Fibroblast of skin of back (primary cell): ENCODE measurements at places on chromosomes 5 and 9.

DNA sequence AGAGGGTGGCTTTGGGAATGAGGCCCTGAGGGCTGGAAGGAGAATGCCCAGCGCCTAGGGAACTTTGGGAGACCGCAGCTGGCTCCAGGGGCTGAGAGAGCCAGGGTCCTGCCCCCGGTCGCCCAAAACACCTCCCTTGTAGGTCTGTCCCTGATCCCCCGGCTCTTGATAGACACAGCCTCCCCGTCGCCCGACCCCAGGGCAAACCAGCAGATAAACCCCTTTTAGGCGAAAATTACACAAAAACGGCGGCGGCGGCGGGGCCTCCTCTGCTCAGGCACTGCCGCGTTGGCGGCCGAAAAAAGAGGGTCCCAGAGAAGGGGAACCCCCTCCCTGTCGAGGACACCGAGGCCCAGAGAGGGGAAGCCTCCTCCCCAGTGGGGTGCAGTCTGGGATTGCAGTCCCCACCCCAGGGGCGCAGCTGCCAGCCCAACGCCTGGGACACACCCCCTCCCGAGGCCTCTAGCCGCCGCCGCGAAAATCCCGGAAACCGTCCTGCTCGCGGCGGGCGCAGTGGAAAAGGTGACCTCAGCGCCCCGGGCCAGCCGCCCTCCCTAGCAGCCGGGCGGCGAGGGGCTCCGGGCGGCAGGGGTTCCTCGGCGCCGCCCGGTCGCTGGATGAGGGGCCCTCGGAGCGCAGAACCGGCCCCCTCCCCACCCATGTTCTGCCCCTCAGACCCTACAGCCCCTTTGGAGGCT is 3.1 kb upstream of the BARX1 start:
- no peak for DNase-seq

DNA sequence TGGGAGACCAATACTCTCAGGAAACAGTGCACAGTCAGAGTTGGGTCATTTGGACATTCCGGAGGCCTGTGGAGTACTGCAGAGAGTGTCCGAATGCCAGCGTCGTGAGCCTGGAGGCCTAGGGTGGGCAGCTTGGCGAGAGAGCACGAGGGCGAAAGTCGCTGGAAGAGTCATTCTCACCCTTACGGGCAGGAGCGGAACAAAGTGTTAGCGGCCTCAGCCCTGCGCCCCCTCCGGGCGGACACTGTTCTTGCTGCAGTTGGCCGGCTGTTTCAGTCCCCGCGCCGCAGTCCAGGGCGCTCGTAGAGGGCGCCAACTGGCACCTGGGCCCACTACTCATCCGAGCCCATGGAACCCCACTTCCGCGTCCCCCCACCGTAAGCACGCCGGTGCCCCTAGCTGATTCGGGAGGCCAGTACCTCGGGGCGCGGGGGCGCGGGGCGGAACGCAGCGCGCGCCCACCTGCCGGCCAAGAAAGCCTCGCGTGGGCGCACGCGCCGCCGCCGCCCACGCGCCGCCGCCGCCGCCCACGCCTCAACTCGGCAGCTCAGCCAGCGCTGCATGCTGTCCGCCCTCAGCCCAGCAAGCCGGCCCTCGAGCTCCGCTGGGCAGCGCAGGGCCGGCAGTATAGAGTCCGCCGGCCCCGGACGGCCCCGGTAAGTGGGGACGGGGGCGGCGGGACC is 99.7 kb upstream of the CCL21 start:
- DNase-seq, result peak; percentile 2

- no peak for DNase-seq
Measured at GRCh38 chr5:38681966-38682365, 125.5 kb upstream of the LIFR start.

GRCh38 chr5:173997331-173997730 is 8.4 kb downstream of the C5orf47 start:
- DNase-seq, result no peak

GRCh38 chr5:149313151-149313841 is 32.0 kb upstream of the GRPEL2 start:
- no peak for DNase-seq

DNA sequence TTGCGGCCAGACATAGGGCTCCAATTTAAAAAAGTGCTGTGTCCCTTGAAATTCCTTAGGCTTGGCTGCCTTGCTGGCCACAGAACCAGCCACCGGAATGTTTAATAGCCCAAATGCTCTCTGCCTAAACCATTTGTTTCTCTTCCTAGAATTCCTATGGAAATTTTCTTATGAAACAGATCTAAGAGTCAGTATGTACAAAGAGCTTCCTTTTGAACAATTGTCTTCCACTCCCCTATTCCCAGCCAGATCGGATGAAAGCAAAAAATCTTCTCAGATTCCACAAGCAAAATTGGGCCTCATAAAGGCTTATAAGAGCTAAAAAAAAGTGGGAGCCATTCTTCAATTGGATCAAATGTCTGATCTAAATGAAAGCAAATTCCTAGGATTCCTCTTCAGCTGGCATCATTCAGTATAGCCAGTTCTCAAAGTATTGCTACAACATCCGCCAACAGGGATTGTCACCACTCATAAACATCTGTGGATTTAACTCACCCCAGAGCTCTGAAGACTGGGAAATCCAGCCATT is 104.3 kb downstream of the CEMIP2 start:
- DNase-seq, result peak; percentile 66

- no peak for DNase-seq
Measured at GRCh38 chr5:89308606-89309040, 425.6 kb upstream of the MEF2C start.

DNA sequence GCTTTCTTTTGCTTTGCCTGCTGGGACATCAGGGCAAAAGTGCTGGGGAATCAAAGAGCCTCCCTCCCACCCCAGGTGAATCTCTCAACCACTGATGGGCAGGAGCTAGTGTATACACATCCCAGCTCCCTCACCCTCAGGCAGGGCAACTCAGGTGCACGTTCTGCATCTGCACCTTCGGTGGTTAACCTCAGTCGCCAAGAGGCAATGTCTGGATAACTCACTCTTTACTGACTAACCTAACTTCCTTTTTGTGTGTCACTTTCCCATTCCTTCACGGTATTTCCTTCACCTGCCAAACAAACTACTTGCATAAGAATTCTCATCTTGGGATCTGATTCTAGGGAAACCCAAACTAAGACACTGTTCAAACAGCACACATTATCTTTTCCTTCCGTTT is 26.3 kb downstream of the CNTFR start:
- no peak for DNase-seq

GRCh38 chr5:132971483-132972435 is 8.3 kb upstream of the AFF4 start:
- DNase-seq, result peak; percentile 38

DNA sequence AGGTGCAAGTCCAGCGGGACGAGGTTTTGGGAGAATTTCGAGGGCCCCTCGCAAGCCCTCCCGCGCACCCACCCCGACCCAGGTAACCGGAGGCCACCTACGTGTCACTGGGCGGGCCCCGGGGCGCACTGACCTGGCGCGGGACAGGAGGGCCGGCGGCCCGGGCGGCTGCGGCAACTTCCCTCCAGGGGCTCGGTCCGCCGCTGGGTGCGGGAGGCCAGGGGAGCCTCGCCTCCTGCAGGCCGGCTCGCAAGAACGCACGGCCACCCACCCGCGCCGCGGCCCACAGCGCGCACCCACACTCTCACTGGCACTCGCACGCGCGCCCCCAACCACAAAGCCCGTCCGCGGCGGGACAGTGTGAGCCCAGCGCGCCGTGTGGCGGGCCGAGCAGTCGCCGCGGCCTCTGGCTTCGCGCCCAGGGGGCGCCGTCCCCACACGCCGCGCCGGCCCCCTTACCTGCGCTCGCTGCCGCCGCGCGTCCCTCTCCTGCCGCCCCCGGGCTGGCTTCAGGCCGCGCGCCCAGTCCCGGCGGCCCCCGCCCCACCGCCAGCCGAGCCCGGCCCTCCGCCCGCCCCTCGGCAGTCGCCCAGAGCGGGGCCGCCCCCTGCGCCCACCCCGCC is 451 bp downstream of the LPAR1 start:
- DNase-seq, result peak; percentile 41

- DNase-seq, result no peak
Measured at GRCh38 chr5:106876665-106877194, 794.0 kb downstream of the EFNA5 start.

GRCh38 chr9:130940693-130941576 is 1.9 kb upstream of the FIBCD1 start:
- DNase-seq, result no peak

DNA sequence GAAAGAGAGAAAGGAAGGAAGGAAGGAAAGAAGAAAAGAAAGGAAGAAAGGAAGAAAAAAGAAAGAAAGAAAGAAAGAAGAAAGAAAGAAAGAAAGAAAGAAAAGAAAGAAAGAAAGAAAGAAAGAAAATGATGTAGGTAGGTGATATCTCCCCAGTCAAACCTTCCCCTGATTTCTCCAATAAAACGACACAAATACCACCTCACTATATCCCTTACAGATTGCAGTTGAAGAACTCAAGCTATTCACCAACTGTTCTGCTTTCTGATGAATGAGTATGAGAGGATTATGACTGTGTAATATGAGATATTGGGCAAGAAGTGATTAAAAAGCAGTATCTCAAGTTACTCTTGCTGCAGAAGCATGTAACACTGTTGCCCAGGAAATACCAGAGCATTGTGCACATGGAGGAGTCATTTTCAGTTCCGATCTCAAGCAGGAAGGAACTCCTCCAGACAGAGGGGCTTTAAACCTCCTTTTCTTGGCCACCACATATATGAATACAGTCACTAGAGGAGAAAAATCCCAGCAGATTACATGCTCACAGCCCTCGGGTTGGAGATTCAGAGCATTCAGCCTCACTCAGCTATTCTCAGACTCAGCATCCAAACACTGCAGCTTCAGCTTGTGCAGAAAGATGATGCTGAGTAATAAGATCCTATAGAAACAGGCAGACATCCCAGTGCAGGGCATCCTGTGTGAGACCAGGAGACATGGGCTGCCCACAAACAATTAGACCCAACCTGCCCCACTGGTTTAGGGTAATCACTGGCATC is 61.4 kb downstream of the UGCG start:
- peak; percentile 98 for DNase-seq

GRCh38 chr9:33403941-33404787 is 1.8 kb upstream of the AQP7 start:
- DNase-seq, result no peak

GRCh38 chr9:21399956-21400355 is 9.0 kb upstream of the IFNA8 start:
- DNase-seq, result no peak

- DNase-seq, result peak; percentile 54
Measured at GRCh38 chr5:76867827-76868693, 18.2 kb downstream of the S100Z start.

DNA sequence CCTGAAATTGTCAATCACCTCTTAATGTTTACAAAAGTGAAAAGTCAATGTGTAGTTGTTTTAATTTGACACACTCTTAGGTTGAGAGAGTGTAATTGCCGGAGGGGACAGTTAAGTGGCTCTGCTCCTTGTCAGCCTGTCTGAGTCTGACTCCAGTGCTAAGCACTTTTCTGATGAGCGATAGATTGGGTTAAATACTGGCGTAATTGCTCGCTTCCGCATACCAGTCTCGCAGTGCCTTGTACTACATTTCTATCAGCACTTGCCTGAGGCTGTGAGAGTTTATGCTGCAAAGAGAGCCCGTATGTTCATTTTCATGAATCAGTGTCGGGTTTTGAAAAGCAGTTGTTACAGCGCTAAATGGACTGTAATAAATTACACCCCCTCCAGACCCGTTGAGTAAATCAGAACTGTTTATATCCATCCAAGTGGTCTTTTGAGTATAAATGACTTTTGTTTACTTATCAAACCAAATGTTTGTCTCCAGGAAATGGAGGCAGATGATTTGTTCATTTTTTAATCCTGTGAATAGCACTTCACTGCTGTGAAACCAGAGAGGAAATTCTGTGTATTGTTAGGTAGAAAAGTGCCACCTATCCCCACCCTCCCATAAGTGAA is 41.0 kb upstream of the DMRT3 start:
- DNase-seq, result no peak

DNA sequence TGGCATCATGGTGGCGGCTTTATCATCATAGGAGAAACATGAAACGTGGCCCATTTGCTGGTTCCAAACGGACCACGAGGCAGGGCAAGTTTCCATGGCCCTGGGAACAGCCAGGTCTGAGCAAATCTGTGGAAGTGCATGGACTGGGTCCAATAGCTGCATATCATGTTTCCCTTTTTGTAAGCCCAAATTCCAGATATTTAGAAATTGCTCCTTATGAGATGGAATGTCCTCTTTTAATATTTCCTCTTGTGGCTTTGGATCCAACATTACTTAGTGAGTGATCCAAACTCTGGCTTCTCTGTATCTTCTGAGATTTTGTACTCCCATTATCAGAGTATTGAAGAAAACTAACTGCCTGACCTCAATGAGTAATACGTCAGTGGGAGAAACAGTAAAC is 79.8 kb upstream of the FBXL7 start:
- no peak for DNase-seq

GRCh38 chr9:124267271-124267807 is 9.6 kb downstream of the NEK6 start:
- peak; percentile 93 for DNase-seq

DNA sequence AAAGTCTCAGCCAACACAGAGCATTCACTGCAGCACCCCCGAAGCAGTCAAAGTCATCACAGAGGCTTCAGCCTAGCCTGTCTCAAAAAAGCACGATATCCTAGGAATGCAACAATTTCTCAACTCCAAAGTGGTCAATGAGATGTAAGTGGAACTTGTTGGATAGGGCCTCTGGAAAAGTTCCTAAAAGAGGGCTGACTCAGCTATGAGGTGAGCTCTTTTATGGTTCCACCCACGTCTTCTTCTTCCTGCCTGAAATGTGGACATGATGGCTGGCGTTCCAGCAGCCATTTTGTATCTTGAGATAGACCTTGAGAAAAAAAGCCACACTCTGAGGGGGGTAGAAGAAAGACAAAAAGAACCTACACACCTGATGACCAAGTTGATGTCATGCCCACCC is 32.5 kb upstream of the TRIO start:
- DNase-seq, result peak; percentile 59

DNA sequence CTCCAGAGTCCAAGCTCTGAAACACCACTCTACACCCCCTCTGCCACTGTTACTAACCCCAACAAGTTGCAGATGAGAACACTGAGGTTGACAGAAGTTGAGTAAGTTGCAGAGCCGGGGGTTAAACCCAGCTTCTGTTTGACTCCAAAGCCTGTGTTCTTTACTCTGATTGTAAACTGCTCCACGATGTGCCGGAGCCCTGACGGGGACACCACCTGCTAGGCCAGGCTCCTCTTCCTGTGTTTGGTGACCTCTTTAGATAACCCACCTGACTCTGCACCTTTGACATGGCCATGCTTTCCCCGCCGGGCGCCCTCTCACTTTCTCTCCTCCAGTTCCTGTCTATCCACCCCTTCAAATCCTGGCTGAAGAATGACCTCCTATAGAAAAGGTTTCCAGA is 96.7 kb downstream of the PAX5 start:
- DNase-seq, result no peak

- DNase-seq, result no peak
Measured at GRCh38 chr9:126734877-126735276, 70.0 kb upstream of the ZBTB43 start.

- DNase-seq, result no peak
Measured at GRCh38 chr5:180723936-180724335, 15.9 kb downstream of the OR2Y1 start.

GRCh38 chr9:68844631-68845612 is 139.9 kb downstream of the PIP5K1B start:
- peak; percentile 9 for DNase-seq

GRCh38 chr9:128206484-128206883 is 3.3 kb downstream of the DNM1 start:
- DNase-seq, result no peak

GRCh38 chr9:122347348-122348287 is 23.2 kb upstream of the PTGS1 start:
- DNase-seq, result peak; percentile 10
